ENCODE measurements at places on chromosomes 2 and 18.

DNA sequence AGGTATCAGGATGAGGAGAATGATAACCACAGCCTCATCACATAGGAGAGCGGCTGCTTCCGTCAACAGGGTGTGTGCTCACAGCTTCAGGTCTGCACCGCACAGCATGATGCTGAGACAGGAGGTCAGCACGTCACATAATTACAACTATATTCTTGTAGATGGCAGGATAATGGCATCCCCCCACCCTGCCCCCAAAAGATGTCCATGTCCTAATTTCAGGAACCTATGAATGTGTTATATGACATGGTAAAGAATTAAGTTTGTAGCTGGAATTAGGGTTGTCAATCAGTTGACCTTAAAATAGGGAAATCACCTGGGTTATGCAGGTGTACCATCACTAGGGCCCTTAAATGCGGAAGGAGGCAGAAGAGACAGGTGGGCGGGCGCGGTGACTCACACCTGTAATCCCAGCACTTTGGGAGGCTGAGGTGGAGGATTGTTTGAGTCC is 73.9 kb downstream of the ARL4C start:
- DNase-seq: no peak

DNA sequence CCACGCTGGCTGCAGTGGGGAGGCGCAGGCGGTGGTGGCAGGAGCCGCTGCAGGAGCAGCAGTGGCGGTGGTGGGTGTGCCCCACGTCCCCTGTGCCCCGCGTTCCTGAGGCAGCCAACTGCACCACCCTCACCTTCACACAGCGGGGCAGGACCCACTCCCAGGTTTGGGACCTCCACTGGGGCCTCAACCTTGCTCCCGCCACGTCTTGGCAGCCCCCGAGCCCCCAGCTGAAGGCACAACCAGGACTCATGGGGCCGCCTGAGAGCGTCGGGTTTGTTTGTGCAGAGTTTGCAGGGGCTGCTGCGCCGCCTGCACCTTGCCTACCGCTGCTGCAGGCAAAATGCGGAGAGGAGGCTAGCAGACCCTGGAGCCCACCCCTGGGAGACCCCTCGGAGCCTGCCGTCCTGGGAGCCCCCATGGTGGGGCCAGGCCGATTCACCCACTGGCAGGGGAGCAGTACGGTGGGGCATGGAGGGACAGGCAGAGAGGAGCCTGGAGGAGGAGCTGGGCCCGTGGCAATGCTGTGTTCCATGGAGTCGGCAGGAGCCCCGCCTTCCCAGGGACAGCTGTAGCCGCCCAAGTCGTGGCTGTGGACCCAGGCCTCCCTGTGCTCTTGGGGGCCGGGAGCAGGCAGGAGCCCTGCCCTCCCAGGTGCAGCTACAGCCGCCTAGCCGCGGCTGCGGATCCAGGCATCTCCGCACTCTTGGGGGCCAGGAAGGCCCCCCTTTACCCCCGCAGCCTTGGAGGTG is 14.7 kb upstream of the EML6 start:
- no peak for DNase-seq

- no peak for DNase-seq
These were observed 62.7 kb downstream of the PTRHD1 start for GRCh38 chr2:24730481-24730880.

- no peak for DNase-seq
These were observed 118.8 kb downstream of the CTIF start for GRCh38 chr18:48657447-48658120.

DNA sequence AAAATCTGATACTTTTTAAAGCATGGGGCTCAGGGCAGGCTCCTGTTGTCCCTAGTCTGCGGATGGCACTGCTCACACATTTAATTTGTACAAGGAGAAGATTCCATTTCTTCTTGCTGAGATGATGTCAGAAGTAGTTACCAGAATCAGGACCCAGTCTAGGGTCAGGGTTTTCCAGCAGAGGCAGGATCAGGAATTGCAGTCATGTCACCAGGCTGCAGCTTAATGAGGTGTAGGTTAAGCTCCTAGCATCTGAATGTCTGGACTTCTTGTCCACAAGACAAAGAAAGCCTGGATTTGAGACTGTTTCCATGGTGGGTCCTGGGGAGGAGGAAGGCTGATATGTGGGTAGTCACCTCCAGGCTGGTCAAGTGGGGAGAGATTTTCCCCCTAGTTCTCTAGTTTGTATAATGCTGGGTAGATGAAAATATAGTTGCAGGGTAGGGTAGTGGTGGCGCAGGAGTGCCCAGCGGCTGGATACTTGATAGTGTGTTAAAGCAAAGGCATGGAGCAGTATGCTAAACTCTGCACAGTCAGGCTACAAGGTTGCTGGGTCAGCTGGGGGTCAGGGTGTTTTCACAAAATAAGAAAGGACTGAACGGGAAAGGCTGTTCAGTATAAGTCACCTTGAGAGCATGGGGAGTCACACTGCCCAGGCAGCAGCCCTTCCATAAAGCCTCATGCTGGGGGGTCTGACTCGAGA is 148.4 kb downstream of the PRKCE start:
- DNase-seq: no peak

- DNase-seq: no peak
These were observed 65.2 kb upstream of the LRPPRC start for GRCh38 chr2:44060990-44061389.

DNA sequence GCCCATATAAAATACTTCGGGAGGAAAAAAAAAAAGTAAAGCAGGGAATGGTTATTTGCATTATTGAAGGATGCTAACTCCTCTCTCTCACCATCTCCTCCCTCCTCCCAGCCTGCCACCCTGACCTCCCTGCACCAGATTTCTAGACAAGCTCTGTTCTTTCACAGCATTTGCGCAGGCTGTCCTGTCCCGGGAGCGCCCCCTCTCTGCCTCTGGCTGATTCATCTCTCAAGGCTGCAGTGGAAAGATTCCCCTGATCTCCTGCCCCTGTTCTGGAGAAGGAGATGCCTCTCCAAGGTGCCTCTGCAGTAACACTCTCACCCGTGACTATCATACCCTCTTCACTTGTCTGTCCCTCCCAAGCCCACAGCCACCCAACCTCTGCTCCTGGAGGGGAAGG is 38.5 kb downstream of the COL4A4 start:
- no peak for DNase-seq
